Stimulated activated CD4-positive, alpha-beta T cell treated with anti-CD3 and anti-CD28 coated beads, Interleukin-1b, Interleukin-23, amount 100 ng/mL, for 1 hour (primary cell): ENCODE measurements at places on chromosomes 6 and 20.

GRCh38 chr20:33995053-33995831, 1.5 kb downstream of the RALY start:
- no peak for DNase-seq

GRCh38 chr6:38997128-38997761, 51.3 kb upstream of the GLP1R start:
- DNase-seq, result no peak

DNA sequence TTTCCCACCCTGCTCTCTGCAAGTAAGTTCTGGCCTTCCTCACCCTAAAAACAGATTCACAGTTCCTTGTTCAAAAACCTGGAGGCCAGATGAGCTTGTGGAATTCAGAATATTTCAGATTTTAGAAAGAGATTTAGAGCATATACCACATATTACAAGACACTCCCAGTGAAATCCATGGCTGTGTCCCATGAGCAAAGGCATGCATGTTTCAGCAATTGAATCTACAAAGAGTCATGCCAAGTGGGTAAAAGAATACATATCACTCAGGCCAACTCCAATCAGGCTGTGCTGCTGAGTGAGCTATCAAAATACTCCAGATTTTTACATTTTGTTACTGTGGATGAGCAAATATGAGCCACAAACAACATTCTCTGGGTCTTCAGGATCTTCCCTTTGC, 10.2 kb upstream of the NEDD9 start:
- DNase-seq, result no peak

DNA sequence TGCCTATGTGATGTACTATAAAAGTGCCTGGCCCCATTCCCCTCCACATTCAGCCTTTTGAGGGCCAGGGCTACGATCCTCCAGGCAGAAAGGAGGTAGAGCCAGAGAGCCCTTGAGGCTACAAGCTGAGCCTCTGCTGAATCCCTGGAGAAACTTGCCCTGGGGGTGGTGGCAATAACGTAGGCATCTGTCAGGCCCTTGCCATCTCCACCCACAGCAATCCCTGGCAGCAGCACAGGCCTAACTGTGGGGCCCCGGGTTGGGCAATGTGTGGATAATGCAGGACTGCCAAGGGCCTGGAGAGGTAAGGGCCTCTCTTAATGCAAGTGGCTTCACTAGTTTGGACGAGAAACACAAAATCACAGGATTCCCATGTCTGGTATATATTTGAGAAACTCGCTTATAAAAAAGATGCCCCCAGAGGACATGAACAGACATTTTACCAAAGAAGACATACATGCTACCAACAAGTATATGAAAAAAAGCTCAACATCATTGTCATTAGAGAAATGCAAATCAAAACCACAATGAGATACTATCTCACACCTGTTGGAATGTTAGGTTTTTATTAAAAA, 99.0 kb downstream of the QRSL1 start:
- DNase-seq, result no peak

GRCh38 chr6:36662827-36663256, 15.7 kb upstream of the CDKN1A start:
- DNase-seq, result no peak

DNA sequence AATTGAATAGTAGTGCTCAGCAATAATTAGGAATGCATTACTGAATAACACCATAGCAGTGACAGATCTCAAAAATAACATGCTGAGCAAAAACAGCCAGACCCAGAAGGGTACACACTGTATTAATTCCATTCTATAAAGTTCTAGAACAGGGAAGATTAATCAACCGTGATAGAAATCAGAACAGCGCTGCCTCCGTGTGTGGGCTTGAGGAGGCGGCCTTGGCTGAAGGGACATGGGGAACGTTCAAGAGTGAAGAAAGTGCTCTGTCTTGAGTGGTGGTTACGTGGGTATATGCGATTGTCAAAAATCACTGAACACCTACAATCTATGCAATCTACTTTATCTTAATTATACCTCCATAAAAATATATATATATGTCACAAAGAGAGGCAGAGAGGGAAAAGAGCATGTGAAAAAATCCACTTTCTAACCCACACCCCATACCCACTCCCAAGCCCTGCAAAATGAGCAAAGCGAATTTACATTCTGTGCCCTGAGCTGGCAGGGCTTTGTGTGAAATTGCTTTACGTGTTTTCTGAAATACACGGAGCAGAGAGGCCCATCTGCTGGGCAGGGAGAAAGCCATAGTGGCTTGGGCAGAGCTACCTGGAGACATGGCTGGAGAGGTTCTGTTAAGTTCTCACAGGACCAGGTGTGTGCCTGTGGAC, 74.4 kb downstream of the NFATC2 start:
- DNase-seq, result no peak

- peak; percentile 36 for DNase-seq
Measured at GRCh38 chr20:34824452-34824805, 1.0 kb downstream of the NCOA6 start.

- DNase-seq, result no peak
Measured at GRCh38 chr20:36632147-36632486, 13.9 kb downstream of the SLA2 start.

DNA sequence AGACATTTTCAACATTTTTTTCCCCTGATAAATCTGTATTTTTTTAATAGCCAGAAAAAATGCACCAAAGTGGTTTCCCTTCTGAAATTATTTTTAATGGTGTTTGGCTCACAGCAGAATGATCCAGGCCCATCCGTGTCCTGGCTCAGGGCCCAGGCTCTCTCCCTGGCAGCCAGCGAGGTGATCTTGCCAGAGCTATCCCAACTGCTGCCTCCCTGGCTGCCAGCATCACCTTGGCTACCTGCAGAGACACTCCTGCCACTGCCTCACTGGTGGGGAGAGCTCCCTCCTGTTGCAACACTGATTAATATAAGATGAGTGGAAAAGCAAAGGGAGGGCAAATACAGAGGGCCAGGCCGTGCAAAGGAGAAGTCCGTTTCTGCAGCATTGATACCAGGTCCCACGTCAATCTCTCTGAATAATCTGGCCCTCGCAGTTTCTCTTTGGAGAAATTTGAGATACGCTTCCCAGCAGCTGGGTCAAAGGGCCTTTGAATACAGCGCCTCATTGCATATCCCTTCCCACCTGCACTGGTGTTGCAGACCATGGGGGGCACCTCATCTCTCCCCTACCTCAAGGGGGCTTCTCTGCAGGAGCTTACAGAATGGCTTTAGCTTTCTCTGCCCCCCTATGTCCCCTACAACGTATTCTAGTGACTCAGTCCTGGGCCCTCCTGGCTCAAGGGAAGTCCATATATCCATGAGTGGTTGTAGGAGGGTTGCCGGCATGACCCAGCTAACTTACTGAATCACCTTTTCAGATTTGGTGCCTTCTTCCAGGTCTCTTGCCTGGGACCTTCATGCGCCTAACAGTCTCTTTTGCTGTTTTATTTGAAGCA, 12.8 kb upstream of the DSTN start:
- no peak for DNase-seq

GRCh38 chr6:43966853-43967718, 160.2 kb downstream of the MRPL14 start:
- DNase-seq, result no peak

- no peak for DNase-seq
Measured at GRCh38 chr20:14334306-14334930, 3.0 kb downstream of the FLRT3 start.

GRCh38 chr20:19737025-19737424, 21.0 kb upstream of the RIN2 start:
- no peak for DNase-seq

GRCh38 chr6:26501482-26501986, 1.4 kb downstream of the BTN1A1 start:
- DNase-seq, result no peak

- no peak for DNase-seq
Measured at GRCh38 chr6:139690007-139690406, 315.6 kb upstream of the CITED2 start.

- DNase-seq, result no peak
Measured at GRCh38 chr6:123434186-123434585, 202.6 kb downstream of the TRDN start.

DNA sequence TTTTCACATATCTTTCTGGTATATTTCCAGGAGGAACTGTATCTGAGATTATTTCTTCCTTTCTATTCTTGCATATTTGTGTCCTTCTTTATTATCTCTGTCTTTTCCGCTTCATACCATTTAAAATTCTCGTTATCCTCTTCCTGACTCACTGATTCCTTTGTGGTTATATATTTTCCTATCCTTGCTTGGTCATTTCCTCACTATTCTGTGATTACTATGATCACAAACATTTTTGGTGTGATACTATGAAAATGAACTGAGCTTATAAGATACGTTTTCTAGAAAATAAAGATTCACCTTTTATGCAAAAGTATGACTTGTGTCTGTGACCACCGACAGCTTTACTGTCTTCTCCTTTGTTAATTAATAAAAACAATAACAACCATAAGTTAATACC, 26.5 kb upstream of the MYCT1 start:
- no peak for DNase-seq

- DNase-seq, result no peak
Measured at GRCh38 chr6:126880964-126881363, 237.5 kb upstream of the RSPO3 start.

DNA sequence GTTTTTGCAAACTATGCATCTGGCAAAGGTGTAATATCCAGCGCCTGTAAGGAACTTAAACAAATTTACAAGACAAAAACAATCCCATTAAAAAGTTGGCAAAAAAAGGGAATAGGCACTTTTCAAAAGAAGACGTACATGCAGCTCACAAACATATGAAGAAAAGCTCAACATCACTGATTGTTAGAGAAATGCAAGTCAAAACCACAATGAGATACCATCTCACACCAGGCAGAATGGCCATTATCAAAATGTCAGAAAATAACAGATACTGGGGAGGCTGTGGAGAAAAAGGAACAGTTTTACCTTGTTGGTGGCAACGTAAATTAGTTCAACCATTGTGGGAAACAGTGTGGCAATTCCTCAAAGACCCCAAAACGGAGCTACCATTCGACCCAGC, 54.2 kb downstream of the TSBP1 start:
- no peak for DNase-seq

DNA sequence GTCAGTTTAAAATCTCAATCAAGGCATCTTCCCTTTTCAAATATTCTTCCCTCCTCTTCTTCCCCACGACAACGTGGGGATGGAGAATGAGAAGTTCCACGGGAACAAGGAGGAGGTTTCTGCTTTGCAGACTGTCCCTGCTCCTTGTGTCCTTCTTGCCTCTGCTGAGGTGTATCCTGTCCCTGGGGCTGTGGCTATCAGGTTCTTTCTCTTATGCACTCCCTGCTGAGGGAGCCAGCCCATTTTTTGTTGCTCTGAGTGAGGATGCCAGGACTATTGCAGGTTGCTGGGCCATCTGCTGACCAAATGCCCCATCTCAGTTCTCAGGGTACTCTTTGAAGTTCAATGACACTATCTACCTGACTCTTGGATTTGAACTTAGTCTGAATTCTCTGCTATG, 533.6 kb downstream of the RNF144B start:
- DNase-seq, result no peak

DNA sequence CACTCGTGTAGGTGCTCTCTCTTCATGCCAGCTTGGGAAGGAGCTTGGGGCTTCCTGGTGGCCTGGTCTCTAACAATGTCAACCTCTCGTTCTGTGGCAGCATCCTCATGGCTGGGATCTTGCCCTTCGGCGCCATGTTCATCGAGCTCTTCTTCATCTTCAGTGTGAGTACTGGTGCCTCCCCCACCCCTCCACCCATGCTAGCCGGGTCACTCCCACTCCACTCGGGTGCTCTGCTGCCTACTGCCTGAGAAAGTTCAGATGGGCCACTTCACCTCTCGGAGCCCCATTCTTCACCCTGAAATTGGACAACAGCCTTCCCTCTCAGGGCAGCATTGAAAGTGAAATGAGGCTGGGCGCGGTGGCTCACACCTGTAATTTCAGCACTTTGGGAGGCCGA, 48.8 kb downstream of the TM9SF4 start:
- DNase-seq, result no peak

DNA sequence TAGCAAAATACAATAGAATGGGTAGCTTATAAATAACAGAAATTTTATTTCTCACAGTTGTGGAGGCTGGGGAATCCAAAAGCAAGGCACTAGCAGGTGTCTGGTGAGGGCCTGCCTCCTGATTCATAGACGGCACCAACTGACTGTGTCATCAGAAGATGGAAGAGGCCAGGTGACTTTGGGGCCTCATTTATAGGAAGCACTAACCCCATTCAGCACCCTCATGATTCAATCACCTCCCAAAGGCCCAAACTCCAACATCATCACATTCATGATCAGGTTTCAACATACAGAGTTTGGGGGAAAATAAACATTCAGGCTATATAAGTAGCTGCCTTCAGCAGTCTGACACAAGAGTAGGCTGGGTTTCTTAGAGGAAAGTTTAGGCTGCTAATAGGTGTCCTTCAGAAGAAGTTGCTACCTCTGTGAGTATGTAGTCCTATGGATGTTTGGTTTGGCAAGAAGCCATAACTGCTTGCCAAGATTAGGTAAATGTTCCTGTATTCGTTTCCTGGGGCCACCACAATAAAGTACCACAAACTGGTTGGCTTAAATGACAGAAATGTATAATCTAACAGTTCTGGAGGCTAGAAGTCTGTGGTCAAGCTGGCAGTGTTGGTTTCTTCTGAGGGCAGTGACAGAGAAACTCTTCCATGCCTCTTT, 48.8 kb downstream of the NT5E start:
- DNase-seq, result no peak

GRCh38 chr6:15290962-15291704, 45.3 kb downstream of the JARID2 start:
- DNase-seq, result no peak

DNA sequence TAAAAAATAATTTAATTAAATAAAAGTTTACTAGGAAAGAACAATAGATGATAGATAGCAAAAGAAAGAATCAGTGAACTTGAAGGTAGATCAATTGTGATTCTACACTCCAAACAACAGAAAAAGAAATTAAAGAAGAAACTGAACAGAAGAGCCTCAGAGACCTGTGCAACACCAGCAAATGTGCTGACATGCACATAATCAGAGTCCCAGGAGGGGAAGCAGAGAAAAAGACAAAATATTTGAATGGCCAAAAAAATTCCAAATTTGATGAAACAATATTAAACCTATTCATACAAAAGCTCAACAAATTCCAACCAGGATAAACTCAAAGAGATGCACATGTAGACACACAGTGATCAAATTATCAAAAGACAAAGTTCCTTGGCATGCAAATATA, 267.5 kb upstream of the OPRM1 start:
- DNase-seq, result no peak

GRCh38 chr6:78526432-78526831, 340.9 kb upstream of the IRAK1BP1 start:
- no peak for DNase-seq

- DNase-seq, result no peak
Measured at GRCh38 chr6:19837511-19838441, 606 bp downstream of the ID4 start.

GRCh38 chr6:35076997-35077712, 64.0 kb downstream of the TCP11 start:
- DNase-seq, result no peak

- DNase-seq, result peak; percentile 19
Measured at GRCh38 chr20:38804682-38805501, 605 bp upstream of the PPP1R16B start.
